ENCODE measurements at places on chromosomes 2 and 18.

DNA sequence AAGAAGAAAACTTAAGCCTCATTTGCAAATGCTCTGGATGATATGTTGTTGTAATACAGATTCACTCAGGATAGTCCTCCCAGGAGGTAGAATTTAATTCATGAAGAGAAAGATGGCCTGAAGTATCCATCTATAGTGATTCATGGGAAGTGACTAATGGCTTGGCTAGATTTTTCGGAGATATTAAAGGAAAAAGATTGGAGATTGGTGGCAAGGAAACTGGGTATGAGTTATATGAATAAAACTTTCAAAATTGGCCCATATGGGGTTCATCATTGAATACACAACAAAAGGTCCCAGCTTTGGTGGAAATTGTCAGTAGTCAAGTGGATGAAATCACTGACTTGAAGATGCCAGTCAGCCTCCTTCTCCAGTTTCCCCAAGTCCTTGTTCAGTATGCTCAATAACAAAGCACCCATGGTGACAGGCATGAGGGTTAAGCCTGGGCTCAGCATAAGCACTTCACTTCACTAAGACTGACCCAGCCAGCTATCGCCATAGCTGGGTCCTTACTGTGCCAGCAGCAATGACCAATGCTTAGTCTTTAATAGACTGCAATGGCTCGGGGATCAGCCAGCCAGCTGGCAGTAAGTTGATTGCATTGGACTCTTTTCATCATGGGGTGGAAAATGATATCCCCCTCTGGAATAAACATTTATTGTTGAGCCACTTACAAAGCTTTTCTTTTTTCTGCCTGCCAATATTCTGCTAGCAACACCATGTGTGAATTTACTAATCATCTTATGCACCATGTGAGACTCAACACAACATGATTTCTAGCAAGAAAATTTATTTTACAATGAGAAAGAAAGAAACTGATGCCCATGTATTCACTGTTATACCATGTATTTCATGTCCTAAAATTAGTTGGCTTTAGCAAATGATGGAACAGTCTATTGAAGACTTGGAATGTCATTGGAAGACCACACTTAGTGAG is 176.6 kb upstream of the TACR1 start:
- no peak for DNase-seq

- no peak for DNase-seq
Measured at GRCh38 chr2:21690005-21690404, 566.2 kb downstream of the TDRD15 start.

DNA sequence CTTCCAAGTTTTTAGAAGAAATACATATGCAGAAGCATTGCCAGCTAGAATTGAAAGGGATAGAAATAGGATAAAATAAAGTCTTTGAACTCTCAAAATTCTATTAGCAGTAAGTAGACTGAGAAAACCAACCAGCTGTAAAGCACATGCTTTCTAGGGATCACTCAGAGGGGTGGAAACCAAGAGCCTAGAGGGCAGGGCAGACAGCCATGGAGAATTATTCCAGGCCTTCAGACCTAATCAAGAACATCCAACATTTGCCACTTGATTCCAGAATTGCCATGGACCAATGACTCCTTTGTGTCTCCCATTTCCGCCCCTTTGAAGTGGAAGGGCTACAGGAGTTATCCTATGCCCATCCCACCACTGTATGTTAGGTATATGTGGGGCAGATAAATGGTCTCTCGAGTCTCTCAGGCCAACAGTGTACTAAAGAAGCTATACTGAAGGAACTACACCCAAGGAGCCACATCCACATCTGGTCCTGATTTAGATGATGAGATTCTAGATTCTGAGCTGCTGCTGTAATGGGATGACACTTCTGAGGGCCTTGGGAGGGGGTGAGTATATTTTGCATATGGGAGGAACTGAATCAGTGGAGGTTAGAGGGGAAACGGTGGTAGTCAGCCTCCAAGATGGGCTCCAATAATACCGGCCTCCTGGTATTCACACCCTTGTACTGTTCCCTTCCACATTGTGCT is 4.0 kb downstream of the FARSB start:
- no peak for DNase-seq

GRCh38 chr2:118040891-118041290 is 27.0 kb upstream of the CCDC93 start:
- DNase-seq: no peak

Data from KBM-7 (cell line).